ENCODE measurements at places on chromosomes 13 and 19.

DNA sequence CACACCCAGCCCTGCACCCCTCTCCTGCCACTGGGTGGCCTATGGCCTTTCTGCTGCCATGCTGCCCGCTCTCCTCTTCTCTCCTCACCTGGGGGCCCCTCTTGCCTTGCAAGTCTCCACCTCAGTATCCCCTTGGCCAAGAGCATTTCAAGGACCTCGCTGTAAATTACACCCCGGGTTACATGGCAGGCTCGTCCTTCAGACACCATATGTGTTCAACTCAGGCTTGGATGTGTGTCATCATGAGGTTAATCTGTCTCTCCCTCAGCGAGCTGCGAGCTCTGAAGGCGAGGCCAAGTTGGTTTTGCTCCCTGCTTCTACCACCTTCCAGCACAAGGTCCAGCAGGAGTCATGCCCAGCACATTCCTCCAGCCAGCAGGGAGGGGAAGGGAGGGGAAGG is 74.8 kb upstream of the TM9SF2 start:
- no peak for DNase-seq

DNA sequence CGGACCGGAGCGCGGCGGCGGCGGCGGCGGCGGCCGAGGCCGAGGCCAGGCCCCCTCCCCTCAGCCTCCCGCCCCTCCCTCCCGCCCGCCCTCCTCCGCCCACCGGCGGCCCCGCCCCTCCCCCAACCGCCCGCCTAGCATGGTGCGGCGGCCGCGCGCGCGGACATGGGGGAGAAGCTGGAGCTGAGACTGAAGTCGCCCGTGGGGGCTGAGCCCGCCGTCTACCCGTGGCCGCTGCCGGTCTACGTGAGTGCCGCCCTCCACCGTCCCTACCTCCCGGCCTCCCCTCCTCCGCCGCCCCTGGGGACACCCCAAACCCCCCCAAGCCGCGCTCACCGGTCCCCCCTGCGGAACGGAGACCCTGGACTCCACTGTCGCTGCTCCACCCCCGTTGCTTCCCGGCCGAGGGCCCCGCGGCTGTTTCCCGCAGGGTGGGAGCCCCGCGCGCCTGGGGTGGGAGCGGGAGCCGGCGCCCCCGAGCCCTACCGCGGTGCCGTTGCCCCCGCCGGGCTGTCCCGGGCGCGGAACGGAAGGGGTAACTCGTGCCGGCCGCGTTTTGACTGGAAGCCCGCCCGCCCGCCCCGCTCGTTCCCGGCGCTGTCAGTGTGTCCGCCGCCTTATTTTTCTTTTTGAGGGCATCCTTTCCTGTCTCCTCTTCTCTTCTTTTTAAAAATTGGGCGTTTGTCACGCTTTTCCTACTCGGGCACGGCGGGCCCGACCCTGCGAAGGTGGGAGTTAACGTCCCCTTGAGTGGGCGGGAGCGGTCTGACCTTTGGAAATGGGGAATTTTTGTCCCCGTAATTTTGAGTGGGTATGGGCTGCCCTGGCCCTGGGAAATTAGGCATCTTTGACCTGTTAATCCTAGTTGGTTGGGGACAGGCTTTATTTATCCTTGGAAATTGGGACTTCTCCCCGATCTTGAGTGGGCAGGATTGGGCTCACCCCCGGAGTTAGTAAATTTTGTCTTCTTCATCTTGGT is 576 bp downstream of the DOT1L start:
- DNase-seq: peak; percentile 37

- DNase-seq: no peak
Observed at GRCh38 chr13:24076109-24076508, 84.4 kb upstream of the SPATA13 start.

DNA sequence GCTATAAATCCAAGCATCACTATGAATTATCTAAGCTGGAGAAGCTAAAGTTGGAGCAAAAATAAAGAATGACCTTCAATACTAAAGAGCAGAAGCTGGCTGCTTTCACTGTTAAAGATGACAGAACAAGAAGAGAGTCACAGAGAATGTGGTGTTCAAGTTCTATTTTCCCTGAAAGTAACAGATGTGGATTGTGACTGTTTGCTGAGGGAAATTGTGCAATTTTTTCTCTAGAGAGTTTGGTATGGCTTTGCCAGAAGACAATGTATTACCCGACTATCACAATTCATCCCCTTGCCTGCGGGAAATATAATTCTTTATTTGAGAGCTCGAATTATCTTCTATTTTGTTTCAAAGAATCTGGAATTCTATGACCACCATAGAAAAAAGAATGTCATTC is 83.1 kb downstream of the TNFSF13B start:
- DNase-seq: no peak

GRCh38 chr13:32267836-32268439 is 47.2 kb downstream of the ZAR1L start:
- peak; percentile 27 for DNase-seq

- no peak for DNase-seq
Observed at GRCh38 chr13:102968572-102969228, 97.5 kb downstream of the SLC10A2 start.

GRCh38 chr13:98495627-98496478 is 81.1 kb downstream of the STK24 start:
- no peak for DNase-seq

DNA sequence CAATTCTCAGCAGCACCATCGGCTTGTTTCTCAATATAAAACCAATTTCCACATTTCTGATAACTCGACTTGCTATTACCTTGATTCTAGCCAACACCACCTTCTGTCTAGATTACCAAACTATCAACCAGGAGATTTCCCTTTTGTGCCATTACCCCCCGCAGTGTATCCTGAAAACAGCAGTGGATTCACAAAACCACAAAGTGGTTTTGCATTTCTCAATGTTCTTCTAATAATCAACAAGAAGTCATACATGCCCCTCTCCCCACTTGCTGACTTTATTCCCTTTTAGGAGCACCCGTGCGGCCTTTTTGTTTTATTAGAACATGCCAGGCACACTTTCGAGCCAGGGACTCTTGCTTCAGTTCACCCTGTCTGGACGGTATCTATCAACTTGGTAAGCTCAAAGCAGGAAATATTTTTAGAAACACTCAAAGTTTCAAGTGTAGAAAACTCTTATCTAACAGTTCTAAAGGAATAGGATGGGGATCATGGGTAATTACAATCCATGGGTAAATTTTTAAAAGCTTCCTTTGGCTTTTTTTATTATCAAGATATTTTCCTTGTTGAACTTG is 967.4 kb downstream of the EFNB2 start:
- no peak for DNase-seq

GRCh38 chr13:31029102-31029501 is 96.6 kb downstream of the TEX26 start:
- no peak for DNase-seq

- DNase-seq: no peak
Observed at GRCh38 chr13:30743319-30744055, 8.1 kb downstream of the ALOX5AP start.
